ENCODE measurements at places on chromosomes 6 and 20.

DNA sequence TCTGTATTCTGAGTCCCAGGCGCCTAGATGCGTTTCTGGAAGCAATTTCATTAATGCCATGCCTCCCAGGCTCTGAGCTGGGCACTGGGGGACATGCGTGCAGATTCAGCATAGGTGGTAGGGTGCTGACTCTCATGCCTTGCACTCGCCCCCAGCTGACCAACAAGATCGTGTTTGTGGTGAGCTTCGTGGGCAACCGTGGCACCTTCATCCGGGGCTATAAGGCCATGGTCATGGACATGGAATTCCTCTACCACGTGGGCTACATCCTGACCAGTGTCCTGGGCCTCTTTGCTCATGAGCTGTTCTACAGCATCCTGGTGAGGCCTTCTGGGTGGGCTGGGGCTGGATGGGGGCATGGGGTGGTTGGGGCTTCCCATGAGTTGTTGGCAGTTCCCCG, 21.6 kb downstream of the UQCC2 start:
- DNase-seq: no peak

GRCh38 chr20:2708073-2708415, 15.5 kb downstream of the EBF4 start:
- DNase-seq: no peak

- no peak for DNase-seq
Observed at GRCh38 chr6:85436411-85436810, 13.5 kb upstream of the NT5E start.

DNA sequence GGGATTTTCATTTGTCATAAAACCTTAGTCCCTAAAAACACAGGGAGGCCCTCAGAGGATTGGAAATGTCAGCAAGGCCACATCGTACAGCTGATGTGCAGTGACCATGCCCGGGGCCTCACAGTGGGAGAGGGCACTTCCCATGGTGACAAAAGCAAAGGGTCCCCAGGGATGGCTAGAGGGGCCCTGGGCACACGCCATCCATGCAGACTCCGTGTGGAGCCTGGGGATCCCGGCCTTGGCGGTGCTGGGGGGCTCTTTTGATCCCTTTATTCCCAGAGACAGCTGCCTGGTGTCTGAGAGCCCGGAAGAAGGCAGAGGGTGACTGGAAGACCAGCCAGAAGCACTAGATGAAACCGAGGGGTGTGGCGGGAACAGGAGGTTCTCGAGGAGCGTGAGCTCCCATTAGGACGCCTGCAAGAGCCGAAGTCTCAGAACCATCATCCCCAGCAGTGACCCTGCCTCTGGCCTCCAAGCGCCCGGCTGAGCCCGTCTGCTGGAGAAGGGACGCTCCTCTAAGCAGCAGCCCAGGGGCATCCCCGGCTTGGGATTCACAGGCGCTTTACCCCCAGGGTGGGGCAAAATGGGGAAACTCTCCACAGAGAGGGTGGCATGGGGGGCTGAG, 49.1 kb upstream of the FRMD1 start:
- no peak for DNase-seq

DNA sequence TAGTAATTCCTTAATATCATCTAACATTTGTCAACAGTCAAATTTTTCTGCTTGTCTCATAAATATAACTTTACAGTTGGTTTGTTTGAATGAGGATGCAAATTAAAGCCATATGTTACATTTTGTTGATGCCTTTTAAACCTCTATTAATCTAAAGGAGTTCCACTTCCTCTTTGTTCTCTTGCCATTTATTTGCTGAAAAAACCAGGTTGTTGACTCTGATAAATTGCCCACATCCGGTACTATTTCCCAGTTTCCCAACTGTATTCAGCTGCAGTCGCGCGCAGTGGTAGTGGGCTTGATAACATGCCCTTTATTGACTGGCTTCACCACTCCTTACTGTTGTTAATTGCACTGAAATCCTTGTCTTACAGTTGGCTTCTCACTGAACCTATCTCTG, 32.8 kb upstream of the SIRPB2 start:
- DNase-seq: no peak

DNA sequence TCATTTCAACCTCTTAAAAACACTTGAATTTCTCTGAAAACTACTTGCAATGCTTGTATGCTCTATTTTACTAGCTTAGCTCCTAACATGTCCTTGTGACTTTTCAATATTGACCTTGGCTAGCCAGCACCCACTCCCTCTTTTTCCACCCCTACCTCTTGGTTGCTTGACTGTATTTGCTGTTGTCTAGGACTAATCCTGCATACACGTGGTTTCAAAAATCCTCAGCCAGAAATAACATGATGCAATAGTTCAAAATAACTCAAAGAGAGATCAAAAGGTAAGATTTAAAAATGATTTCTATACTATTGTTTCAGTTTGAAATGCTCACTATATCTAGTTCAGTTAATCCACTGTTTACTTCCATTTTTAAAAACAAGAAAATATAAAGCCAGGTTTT, 102.3 kb upstream of the TBX18 start:
- no peak for DNase-seq

GRCh38 chr6:161067749-161068148, 76.2 kb downstream of the MAP3K4 start:
- DNase-seq: no peak
